Right atrium auricular region (tissue), 2 donors: ENCODE measurements at places on chromosomes 4 and X.

DNA sequence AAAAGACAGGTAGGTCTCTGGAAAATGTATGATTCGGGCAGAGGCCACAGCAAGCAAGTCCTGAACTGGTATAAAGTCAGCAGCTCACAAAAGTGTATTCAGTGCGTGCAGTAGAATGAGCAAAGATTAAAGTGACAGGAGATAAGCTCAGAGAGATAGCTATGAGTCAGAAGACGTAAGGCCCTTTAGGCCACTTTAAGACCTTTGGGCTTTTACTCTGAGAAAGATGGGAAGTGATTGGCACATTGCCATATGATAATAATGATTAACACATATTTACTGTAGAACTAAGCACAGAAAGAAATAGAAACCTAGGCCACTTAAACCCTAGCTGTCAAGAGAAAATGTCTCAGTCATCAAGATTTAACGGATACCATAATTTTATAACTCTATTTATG is 51.7 kb downstream of the TBCK start:
- no peak for DNase-seq

DNA sequence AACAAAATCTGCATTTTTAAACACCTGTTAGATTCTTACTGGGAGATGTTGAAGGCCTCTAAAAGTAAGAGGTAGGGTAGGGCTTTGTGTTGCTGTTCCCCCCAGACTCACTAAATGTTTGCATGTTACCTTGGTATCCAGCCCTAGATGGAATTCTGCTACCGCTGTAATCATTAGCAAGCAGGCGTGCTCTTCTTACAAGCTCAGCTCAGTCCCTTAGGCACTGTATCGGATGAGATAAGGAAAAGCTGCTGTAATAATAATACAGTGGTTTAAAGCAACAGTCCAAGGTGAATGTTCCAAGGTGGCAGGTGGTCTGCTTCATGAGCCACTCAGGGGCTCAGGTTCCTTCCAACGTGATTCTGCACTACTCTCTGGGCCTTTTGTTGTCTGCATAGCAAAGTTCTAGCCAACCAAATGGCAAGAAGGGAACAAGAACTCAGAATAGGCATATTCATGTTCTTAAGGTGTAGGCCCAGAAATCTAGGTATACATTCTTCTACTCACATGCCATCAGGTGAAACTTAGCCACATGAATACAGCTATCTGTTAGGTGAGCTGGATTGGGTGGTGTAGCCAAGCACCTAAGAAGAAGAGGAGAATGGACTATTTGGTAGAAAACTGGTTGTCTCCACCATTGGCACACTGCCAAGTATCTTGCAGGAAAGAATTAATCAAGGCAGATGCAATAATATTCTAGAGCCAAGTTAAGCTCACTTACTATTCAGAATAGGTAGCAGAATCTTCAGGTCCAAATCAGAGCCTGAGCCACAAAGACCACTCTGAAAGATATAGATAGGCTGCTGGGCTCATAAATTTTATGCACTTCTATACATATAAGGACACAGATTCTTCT is 46.0 kb downstream of the COQ2 start:
- DNase-seq: no peak

DNA sequence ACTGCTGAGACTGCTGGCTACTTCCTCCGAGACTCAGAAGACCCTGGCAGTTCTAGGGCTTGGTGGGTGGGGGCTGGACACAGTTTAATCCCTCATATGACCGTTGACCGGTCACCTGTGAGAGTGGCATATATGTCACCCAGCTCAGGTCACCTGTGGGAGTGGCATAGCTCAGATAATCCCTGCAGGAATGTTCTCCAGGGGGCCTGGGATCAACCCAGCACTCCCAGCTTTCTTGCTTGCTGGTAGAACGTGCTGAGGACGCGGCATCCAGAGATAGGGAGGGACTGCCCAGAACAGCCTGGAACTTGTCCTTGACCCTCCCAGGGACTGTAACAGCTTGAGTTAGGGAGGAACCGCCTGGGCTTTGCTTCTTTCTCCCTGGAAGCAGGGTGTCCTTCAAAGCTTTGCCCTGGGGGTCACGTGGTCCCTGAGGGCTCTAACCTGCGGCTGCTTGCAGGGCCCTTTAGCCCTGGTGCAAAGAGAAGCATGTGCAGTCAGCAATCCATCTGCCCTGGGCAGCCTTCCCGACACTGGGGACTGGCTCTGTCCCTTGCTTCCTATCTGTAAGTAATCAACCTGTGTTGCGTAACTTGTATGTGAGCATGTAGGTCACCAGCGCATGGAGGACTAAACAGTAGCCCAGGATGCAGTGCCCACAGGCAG is 55.3 kb downstream of the ZFYVE28 start:
- DNase-seq: no peak

DNA sequence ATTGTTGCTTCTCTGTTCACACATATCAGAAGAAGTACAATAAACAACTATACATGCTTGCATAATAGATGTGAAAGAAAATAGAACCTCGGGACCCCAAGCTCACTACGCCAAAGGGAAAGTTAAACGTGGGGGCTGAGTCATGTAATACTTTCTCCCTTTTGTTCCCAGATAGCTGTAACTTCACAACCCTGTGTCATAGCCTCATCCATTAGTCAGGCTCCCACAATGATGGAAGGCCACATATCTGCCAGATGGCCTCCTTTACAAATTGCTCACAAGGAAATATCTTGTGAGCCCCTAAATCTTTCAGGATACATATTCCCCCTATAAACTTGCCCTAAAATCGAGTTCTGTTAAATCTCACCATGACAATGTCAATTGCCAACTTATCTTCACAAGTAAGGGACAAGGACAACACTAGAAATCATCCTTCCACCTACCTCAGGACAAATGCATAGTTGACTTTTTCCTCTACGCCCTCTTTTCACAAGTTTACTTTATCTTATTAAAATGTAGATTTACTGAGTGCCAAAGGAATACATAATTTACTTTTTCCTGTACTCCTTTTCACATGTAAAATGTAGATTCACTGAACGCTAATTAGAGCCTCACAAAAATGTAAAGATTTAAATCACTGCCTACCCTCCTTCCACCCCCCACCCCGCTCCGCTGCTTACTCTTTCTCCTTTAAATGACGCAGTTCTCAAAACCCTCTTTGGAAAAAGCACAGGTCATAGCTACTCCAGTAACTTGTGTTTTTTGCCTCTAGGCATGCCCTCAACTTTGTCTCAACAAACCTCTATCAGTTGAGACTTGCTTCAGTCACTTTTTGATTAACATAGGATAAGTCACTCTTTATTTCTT is 477.1 kb downstream of the DTHD1 start:
- DNase-seq: no peak

DNA sequence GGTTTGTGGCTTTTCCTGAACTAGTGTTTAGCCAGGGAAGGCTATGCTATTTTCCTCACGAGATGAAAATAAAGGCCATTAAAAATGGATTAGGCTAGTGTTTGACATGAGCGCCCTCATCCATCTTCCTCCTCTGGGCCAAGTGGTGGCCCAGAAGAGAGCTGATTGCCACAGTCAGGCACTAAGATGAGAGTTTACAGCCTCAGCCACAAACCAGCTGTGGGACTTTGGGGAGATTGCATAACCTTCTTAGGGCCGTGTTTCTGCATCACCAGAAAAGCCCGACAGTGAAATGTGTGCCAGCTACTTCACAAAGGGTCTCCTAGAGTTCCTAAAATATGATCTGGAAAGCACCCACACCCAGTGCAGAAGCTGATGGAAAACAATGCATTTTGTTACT is 42.3 kb upstream of the LNX1 start:
- DNase-seq: peak; percentile 68

GRCh38 chr4:2962614-2963174 is 512 bp downstream of the NOP14 start:
- DNase-seq: no peak

DNA sequence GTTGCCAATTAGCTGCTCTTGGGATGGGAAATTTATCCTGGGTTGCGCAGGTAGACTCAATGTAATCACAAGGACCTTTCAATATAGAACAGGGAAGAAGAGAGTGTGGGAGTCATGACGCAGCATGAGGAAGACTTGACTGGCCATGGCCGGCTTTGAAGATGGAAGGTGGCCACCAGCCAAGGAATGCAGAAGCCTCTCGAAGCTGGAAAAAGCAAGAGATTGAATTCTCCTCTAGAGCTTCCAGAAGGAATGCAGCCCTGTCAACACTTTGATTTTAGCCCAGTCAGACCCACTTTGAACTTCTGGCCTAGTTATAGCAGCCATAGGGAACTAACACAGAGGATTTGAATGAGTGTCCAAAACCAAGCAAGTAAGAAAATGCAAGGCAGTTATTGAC is 14.7 kb upstream of the SH3KBP1 start:
- DNase-seq: no peak

- no peak for DNase-seq
These were observed 85.5 kb upstream of the ACSL1 start for GRCh38 chr4:184911310-184911709.

- DNase-seq: no peak
These were observed 856.6 kb downstream of the CENPC start for GRCh38 chr4:66688674-66689073.
